ENCODE measurements at places on chromosomes 11 and 22.

DNA sequence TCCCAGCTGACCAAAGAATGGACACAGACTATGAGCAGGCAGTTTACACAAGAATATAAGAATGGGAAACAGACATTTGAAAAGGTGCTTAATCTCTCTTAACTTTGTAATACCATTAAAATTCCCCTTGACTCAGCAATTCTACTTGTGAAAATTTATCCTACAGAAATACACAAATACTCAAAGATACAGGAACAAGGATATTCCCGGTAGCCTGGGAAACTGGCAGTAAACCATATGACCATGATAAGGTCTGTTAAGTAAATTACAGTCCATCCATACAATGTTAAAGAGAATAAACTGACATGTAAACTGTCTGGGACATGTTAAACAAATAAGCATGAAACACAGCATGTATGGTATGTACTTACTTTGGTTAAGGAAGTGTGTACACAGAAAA, 8.7 kb upstream of the MTFP1 start:
- H3K36me3 ChIP-seq = peaks cover 45% of the 10 kb centered on the region
- peaks cover 31% of the 10 kb centered on the region for H3K4me1 ChIP-seq
- H3K27me3 ChIP-seq = no peaks in the 10 kb centered on the region
- no peak for DNase-seq
- no peak overlapping the region for H3K4me3 ChIP-seq

DNA sequence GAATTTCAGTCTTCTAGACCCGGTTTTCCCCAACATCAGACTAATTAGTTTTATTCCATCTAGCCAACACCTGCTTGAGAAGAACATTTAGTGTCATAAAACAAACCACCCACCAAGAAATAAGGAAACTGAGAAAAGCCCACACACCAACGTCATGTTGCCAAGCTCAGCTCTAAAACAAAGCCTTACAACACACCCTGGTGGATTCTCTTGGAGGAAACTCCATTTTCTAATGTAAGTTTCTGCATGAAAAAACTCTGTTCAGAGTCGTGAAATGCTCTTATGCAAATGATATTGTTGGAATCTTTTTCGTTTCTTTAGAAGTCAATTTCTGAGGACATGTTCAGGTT, 105.0 kb upstream of the RAG2 start:
- no peak for DNase-seq
- H3K27ac ChIP-seq = no peak overlapping the region
- H3K36me3 ChIP-seq = no peaks in the 10 kb centered on the region
- H3K4me1 ChIP-seq = no peaks in the 10 kb centered on the region
- peaks cover 6% of the 10 kb centered on the region for H3K27me3 ChIP-seq

GRCh38 chr11:126992804-126993111, 7.8 kb downstream of the KIRREL3 start:
- no peaks in the 10 kb centered on the region for H3K4me1 ChIP-seq
- H3K4me3 ChIP-seq = no peak overlapping the region
- H3K27ac ChIP-seq = no peak overlapping the region
- H3K36me3 ChIP-seq = no peaks in the 10 kb centered on the region
- no peak for DNase-seq

DNA sequence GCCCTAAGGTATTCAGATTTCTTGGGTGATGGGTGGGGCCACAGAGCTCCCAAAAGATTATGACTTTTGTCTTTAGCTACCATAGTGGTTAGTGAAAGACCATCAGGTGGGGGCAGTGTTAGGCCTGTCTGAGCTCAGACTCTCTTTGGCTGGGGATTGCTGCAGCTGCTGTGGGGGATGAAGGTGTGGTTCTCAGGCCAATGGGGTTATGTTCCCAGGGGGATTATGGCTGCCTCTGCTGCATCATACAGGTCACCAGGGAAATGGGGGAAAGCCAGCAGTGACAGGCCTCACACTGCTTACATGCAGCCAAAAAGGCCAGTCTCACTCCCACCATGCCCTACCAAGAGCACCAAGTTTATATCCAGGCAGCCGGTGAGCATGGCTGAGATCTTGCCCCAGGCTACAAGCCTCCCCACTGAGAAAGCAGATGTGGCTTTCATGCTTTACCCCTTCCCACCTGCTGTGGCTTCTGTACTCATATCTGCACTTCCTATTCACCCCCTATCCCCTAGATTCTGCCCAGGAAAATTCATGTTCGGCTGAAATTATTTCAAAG, 24.8 kb downstream of the CNTF start:
- DNase-seq = no peak
- no peaks in the 10 kb centered on the region for H3K36me3 ChIP-seq
- H3K27ac ChIP-seq = no peak overlapping the region
- H3K27me3 ChIP-seq = peaks cover 11% of the 10 kb centered on the region

DNA sequence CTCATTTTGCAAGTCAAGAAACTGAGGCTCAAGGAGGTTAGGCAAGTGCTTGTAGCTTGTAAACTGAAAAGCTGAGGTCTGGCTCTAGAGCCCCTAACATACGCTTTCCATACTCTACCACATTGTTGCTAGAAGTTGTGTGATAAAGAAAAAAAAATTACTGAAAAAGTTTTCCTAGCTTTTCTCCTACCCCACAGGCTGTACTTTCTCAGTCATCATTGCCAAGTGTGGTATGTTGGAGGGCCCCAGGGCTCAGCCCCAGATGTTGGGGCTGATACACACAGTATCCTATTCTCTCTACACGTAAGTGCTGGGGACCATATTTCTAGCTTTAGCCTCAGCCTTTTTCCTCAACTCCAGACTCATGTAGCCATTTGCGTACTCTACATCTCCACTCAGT, 16.0 kb downstream of the KREMEN1 start:
- H3K27me3 ChIP-seq = peaks cover 30% of the 10 kb centered on the region
- no peak for DNase-seq
- peaks cover 3% of the 10 kb centered on the region for H3K4me1 ChIP-seq
- no peak overlapping the region for H3K27ac ChIP-seq
- H3K36me3 ChIP-seq = no peaks in the 10 kb centered on the region
- H3K4me3 ChIP-seq = no peak overlapping the region

GRCh38 chr11:102488208-102488607, 35.6 kb upstream of the TMEM123 start:
- no peak overlapping the region for H3K4me3 ChIP-seq
- H3K27me3 ChIP-seq = peaks cover 2% of the 10 kb centered on the region
- no peaks in the 10 kb centered on the region for H3K36me3 ChIP-seq
- no peak for DNase-seq
- no peak overlapping the region for H3K27ac ChIP-seq

GRCh38 chr22:20438678-20439492, 1.3 kb upstream of the SCARF2 start:
- peaks cover 14% of the 10 kb centered on the region for H3K36me3 ChIP-seq
- peaks cover 47% of the 10 kb centered on the region for H3K27me3 ChIP-seq
- DNase-seq = no peak
- H3K4me3 ChIP-seq = no peak overlapping the region

GRCh38 chr22:47143249-47143938, 380.9 kb downstream of the TBC1D22A start:
- no peaks in the 10 kb centered on the region for H3K36me3 ChIP-seq
- H3K27me3 ChIP-seq = no peaks in the 10 kb centered on the region
- H3K27ac ChIP-seq = no peak overlapping the region
- H3K4me3 ChIP-seq = no peak overlapping the region
- no peaks in the 10 kb centered on the region for H3K4me1 ChIP-seq

DNA sequence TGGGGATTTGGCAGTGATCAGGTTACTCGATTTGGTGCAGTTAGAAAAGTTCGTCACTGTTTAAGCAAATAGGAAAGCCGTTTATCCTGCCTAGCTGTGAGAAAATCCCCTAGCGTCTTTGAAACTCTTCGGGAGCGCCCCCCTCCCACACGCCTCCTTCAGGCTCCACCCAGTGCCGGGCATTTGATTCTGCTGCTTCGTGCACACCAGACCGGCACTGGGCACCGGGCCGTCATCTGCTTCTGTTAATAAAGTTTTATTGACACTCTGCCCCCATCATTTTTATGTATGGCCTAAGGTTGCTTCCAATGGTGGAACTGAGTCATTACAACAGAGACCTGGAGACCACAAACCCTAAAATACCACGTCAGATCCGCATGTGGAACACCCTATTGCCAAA, 50.9 kb downstream of the IGF2 start:
- H3K36me3 ChIP-seq = peaks cover 2% of the 10 kb centered on the region
- DNase-seq = no peak
- no peak overlapping the region for H3K4me3 ChIP-seq
- no peak overlapping the region for H3K27ac ChIP-seq
- peaks cover 2% of the 10 kb centered on the region for H3K4me1 ChIP-seq

DNA sequence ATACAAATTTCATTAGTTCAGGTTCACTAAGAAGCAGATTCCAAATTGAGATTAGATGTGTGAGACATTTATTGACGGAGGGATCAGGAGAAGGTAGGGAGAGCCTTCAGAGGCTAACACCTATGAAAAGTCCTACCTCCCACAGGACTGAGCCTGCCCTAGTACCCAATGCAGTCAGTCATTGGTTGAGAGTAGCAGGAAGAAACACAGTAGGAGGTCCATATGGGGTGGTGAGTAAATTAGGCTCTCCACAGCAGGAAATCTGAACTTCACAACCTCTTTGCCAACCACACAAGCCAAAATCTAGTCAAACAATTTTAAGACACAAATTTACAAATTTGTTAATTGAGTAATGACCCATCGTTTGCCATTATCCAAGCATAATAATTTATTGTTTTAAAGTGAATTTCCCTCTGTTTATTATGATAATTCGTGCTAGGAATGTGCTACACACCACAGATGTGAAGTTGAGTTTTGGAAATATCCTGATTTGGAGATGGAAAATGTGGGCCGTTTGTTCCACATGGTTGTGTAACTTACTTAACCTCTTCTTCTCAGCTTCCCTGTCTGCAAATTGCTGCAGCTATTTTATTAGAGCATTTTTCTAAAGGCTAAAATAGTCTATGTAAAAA, 542.1 kb downstream of the ETS1 start:
- H3K27me3 ChIP-seq = no peaks in the 10 kb centered on the region
- no peak for DNase-seq
- H3K4me1 ChIP-seq = peaks cover 37% of the 10 kb centered on the region
- no peak overlapping the region for H3K4me3 ChIP-seq
- no peak overlapping the region for H3K27ac ChIP-seq
- peaks cover 7% of the 10 kb centered on the region for H3K36me3 ChIP-seq
